ENCODE measurements at places on chromosomes 12 and 14.

- H3K4me1 ChIP-seq, result no peaks in the 10 kb centered on the region
- no peaks in the 10 kb centered on the region for H3K36me3 ChIP-seq
- DNase-seq, result no peak
Observed at GRCh38 chr14:42322531-42323284, 716.0 kb downstream of the LRFN5 start.

- no peak overlapping the region for H3K27ac ChIP-seq
- peaks cover 4% of the 10 kb centered on the region for H3K4me1 ChIP-seq
- no peaks in the 10 kb centered on the region for H3K36me3 ChIP-seq
- no peaks in the 10 kb centered on the region for H3K27me3 ChIP-seq
- DNase-seq, result no peak
Observed at GRCh38 chr12:25699454-25699853, 146.4 kb upstream of the LMNTD1 start.

DNA sequence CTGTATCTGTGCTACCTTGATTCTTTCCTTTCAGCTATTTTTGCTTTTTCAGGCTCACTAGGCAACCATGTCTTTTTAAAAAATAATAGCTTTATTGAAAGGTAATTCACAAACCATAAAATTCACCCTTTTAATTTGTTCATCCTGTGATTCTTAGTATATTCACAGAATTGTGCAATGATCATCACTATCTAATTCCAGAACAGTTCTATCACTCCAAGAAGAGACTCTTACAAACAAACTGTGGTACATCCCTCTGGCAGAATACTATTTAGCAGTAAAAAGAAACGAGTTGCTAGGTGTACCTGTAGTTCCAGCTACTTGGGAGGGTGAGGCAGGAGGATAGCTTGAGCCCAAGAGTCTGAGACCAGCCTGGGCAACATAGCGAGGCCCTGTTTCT, 14.8 kb downstream of the CREBL2 start:
- no peaks in the 10 kb centered on the region for H3K4me1 ChIP-seq
- H3K4me3 ChIP-seq, result no peak overlapping the region
- H3K27ac ChIP-seq, result no peak overlapping the region
- DNase-seq, result no peak
- no peaks in the 10 kb centered on the region for H3K36me3 ChIP-seq
- no peaks in the 10 kb centered on the region for H3K27me3 ChIP-seq

GRCh38 chr12:54257332-54257731, 22.6 kb downstream of the CBX5 start:
- no peak overlapping the region for H3K4me3 ChIP-seq
- H3K27ac ChIP-seq, result peak overlapping the region; percentile 96
- no peaks in the 10 kb centered on the region for H3K27me3 ChIP-seq
- DNase-seq, result no peak

GRCh38 chr12:51011955-51012354, 14.2 kb downstream of the SLC11A2 start:
- no peak overlapping the region for H3K27ac ChIP-seq
- H3K4me1 ChIP-seq, result peaks cover 10% of the 10 kb centered on the region
- no peak for DNase-seq
- no peak overlapping the region for H3K4me3 ChIP-seq
- H3K36me3 ChIP-seq, result no peaks in the 10 kb centered on the region

- H3K4me3 ChIP-seq, result no peak overlapping the region
- peaks cover 4% of the 10 kb centered on the region for H3K4me1 ChIP-seq
- peaks cover 16% of the 10 kb centered on the region for H3K36me3 ChIP-seq
Observed at GRCh38 chr12:121524196-121524916, 56.5 kb downstream of the KDM2B start.

- H3K27me3 ChIP-seq, result no peaks in the 10 kb centered on the region
- peaks cover 19% of the 10 kb centered on the region for H3K4me1 ChIP-seq
- H3K27ac ChIP-seq, result peak overlapping the region; percentile 16
- no peaks in the 10 kb centered on the region for H3K36me3 ChIP-seq
- DNase-seq, result no peak
Observed at GRCh38 chr12:69007855-69008351, 74.9 kb upstream of the CPM start.

- H3K4me3 ChIP-seq, result no peak overlapping the region
- no peaks in the 10 kb centered on the region for H3K36me3 ChIP-seq
- no peaks in the 10 kb centered on the region for H3K27me3 ChIP-seq
- peaks cover 10% of the 10 kb centered on the region for H3K4me1 ChIP-seq
Observed at GRCh38 chr14:71590131-71590530, 342.1 kb upstream of the RGS6 start.

Measured in GM23338 (cell line).